Thoracic aorta (tissue), 2 donors: ENCODE measurements at places on chromosomes 4 and X. TPM values are rescaled to one million over a fixed set of nuclear protein-coding genes. Genes with fewer than 3 reads are reported as not detected.

DNA sequence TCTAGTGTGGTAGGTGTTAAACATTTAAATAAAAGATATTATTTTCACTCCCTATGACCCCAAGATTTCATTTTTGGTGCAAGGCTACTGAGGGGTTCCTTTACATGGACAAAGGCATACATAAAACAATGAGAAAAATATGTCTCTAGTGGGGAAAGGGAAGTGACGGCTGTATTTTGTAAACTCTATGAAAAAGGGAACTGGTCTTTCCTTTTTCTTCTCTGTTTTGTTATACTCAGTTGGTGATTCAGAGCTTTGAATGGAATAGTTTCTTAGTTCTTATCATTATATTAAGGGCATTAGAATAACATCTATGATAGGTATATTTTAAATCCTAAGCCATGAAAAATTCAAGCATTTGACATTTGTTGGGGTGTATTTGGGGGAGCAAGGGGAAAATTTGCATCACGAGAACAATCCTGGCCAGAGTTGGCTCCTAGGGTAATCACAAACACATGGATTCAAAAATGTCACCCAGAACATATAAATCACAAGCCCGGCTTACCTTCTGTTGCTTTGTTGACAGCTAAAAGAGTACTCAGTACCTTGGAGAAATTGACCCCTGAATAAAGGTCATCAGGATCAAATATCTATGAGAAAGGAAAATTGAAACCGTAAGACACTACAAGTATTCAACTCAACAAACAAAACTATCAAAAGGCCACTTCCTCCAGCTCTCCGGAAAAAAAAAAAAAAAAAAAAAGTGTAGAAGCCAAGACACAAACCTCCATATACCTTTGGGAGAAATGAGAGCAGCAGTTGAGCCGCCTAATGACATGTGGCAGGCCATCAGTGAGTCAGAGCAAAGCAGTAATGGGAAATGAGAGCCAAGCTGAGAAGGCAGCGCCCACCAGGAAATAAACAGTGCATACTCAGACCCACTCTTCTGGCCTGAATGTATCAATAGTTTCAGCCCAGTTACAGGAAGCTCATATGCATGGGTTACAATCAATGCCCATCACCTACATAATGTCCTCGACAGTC, 33.4 kb downstream of the ARHGEF6 start:
- H3K27me3 ChIP-seq = no peaks in the 10 kb centered on the region
- peaks cover 3% of the 10 kb centered on the region for H3K36me3 ChIP-seq
- H3K27ac ChIP-seq = no peak overlapping the region
- H3K4me1 ChIP-seq = no peaks in the 10 kb centered on the region
- H3K4me3 ChIP-seq = no peak overlapping the region

- H3K4me3 ChIP-seq = no peak overlapping the region
- H3K27ac ChIP-seq = no peak overlapping the region
- no peak for DNase-seq
- peaks cover 10% of the 10 kb centered on the region for H3K4me1 ChIP-seq
- H3K36me3 ChIP-seq = no peaks in the 10 kb centered on the region
Observed at GRCh38 chr4:128793859-128794672, 15.4 kb upstream of the JADE1 start.

DNA sequence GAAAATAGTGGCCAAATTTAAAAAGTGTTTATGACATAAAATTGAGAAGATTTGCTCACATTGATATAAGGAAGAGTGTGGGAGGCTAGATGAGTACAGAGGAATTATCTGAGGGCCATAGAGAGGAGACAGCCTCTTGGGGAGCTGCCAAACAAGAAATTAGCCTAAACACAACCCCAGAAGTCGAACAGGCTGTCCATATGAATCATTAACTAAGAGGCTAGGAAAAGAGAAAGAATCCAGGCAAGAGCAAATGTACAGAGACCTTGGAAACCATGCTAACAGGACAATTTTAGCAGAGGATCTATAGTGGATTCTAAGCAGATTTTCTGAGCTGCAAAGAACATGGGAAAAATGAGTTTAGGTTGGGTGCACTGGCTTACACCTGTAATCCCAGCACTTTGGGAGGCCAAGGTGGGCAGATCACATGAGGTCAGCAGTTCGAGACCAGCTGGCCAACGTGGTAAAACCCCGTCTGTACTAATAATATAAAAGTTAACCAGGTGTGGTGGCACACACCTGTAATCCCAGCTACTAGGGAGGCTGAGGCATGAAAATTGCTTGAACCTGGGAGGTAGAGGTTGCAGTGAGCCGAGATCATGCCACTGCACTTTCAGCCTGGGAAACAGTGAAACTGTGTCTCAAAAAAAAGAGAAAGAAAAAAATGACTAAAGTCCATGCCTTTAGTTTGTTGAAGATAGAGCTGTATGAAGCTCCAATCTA, 76.1 kb downstream of the NWD2 start:
- no peak overlapping the region for H3K27ac ChIP-seq
- DNase-seq = no peak
- no peaks in the 10 kb centered on the region for H3K27me3 ChIP-seq
- H3K36me3 ChIP-seq = no peaks in the 10 kb centered on the region

DNA sequence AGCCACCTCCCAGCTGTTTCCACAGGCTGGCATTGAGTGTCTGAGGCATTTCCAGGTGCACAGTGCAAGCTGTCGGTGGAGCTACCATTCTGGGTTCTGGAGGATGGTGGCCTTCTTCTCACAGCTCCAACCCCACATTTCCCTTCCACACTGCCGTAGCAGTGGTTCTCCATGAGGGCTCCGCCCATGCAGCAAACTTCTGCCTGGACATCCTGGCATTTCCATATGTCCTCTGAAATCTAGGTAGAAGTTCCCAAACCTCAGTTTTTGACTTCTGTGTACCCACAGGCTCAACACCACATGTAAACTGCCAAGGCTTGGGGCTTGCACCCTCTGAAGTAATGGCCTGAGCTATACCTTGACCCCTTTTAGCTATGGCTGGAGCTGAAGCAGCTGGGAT, 10.3 kb upstream of the FRMPD4 start:
- H3K27ac ChIP-seq = no peak overlapping the region
- H3K36me3 ChIP-seq = no peaks in the 10 kb centered on the region
- H3K27me3 ChIP-seq = no peaks in the 10 kb centered on the region
- H3K4me3 ChIP-seq = no peak overlapping the region

DNA sequence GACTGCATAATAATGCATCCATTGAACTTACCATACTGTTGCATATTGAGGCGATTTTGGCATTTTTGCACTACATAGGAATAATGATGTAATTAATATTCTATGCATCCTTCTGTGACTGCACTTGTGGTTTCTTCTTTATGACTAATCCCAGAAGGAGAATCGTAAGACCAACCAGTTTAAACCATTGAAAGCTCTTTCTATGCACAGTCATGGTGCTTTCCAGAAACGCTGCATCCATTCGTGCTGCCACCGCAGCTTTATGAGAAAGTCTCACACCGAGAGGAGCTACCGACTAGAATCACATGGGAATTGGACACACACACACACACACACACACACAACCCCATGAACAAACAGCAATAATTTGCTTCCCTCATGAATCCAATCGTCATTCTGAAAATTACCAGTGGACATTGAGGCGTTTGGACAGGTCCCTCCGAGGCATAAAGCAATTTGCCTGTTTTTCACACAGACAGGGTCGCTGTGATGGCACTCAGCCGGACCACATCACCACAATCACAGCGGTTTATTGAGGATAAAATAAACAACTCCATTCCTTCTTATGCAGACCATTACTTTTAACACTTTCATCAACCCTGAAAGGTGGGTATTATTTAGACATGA, 64.2 kb downstream of the PACRGL start:
- H3K36me3 ChIP-seq = no peaks in the 10 kb centered on the region
- H3K27ac ChIP-seq = no peak overlapping the region
- no peaks in the 10 kb centered on the region for H3K4me1 ChIP-seq
- no peak for DNase-seq
- no peak overlapping the region for H3K4me3 ChIP-seq

DNA sequence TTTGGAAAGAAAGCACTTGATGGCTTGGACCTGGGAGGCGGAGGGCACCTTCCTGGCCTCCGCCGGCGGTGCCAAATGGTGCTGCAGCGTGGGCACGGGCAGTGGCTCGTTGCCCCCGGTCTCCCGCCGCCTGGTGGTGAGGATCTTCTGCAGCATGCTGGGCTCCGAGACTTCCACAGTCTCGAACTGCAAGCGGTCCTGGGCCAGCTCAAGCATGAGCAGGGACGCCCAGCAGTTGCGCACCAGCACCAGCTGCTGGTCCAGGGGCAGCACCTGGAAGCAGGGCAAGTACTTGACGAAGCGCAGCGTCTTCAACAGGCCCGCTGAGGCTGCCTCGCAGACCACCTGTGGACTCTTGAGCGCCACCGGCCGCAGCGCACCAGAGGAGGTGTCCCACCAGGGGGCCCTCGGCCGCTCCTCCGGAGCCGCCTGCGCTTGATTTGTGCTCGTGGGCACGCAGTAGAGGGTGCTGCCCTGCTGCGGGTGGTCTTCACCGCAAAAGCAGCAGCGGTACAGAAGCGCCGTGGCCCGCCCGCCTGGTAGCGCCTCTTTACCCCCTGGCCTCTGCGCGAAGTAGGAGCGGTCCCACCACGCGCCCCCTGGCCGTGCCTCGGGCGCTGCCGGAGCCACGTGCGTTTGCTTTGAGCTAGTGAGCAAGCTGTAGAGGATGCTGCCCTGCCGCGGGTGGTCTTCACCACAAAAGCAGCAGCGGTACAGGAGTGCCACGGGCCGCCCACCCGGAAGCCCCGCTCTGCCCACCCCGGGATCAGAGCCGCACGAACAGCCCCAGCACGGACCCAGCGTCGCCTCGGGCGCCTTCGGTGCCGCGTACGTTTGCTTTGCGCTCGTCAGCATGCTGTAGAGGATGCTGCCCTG, 689 bp downstream of the NR0B1 start:
- H3K4me3 ChIP-seq = peak overlapping the region; percentile 60
- H3K27ac ChIP-seq = no peak overlapping the region
- H3K4me1 ChIP-seq = no peaks in the 10 kb centered on the region
- DNase-seq = no peak
- H3K36me3 ChIP-seq = no peaks in the 10 kb centered on the region
- H3K27me3 ChIP-seq = no peaks in the 10 kb centered on the region

DNA sequence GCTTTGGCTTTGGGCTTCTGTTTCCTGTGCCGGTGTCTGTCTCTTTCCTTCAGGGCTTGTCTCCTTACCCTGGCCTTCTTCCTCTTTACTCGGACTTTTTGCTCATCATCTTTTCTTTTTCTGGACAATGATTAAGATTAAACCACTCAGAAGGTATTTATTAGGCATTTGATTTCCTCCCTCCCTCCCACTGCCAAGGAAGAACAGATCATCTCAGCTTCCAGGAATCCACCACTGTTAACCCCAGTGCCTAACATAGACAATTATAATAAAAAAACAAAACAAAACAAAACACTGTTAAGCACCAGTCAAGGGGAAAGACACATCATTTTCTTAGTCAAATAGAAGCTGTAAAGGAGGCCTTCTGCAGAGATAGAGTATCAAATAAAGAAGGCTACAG, 16.6 kb downstream of the PGRMC1 start:
- H3K36me3 ChIP-seq = no peaks in the 10 kb centered on the region
- H3K27me3 ChIP-seq = no peaks in the 10 kb centered on the region
- no peak for DNase-seq
- H3K4me1 ChIP-seq = no peaks in the 10 kb centered on the region
- H3K4me3 ChIP-seq = no peak overlapping the region
- no peak overlapping the region for H3K27ac ChIP-seq

Gene F8A2
- not detected for total RNA-seq

Gene SPATA4
- total RNA-seq = not detected

Gene PNMA6A
- total RNA-seq = 8.7 TPM

Gene FRG2
- not detected for total RNA-seq

Gene ACOT9
- total RNA-seq = 57.7 TPM

Gene TKTL2
- not detected for total RNA-seq

Gene OCIAD1
- 81.2 TPM for total RNA-seq

Gene YY2
- 4.2 TPM for total RNA-seq

Gene GYPE
- total RNA-seq = 1.1 TPM

Gene SPANXN3
- not detected for total RNA-seq
